ENCODE measurements at places on chromosomes 3 and 15.
A peak's percentile ranks its signal among the peaks of the same experiment; 100 is the strongest.

DNA sequence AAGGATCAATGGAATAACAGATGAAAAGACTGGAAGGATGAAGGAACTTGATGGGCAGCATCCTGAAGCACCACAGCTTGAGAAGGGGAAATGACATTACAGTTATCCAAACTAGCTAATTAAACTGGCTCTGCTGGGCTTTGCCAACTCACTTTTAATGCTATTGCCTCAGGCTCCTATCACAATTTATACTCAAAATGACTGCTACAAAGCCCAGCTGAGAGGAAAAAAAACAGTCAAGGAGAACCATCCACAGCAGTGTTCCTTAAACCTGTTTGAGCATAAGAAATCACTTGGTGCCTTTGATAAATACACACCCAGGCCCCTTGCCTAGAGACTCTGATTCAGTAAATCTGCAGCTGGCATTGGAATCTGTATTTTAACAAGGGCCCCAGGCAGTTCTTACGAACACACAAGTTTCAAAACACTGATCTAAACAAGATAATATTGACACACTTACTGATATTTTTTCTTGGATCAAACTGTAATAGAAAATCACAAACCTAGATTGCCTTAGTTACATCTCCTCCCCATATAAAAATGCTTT is 85.8 kb downstream of the MB21D2 start:
- DNase-seq: no peak

DNA sequence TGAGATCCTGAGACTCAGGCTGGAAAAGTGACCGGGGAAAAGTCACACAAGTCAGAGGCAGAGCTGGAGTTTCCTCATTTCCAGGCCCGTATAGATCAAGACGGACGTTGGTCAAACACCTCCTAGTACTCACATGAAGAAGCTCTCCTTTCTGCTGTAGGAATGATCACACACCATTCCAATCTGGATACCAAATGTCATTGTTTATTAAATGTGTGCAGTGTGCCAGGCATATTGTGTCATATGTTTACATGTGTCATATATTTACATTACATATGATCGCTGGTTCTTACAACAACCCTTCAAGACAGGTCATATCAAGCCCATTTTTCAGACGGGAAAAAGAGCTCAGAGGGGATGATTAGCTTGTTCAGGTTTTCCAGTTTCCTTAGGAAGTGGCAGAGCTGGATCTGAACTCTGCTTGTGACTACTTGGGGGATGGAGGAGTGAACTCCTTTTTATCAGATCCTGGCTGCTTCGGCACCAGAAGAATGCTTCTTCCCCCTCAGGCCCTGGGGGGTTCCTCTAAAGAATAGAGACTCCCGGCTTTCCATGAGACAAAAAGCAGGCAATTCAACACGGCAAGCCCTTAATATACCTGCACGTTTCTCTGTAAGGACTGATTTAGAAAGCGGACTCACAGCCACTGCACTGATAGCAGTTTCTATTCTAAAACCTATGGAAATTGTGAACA is 41.9 kb downstream of the FAM43A start:
- DNase-seq: peak; percentile 63

- DNase-seq: no peak
Measured at GRCh38 chr15:69031013-69032001, 16.8 kb downstream of the NOX5 start.

- no peak for DNase-seq
Measured at GRCh38 chr3:143612541-143612940, 235.7 kb downstream of the SLC9A9 start.

- no peak for DNase-seq
Measured at GRCh38 chr3:141070229-141070628, 19.1 kb downstream of the SPSB4 start.

DNA sequence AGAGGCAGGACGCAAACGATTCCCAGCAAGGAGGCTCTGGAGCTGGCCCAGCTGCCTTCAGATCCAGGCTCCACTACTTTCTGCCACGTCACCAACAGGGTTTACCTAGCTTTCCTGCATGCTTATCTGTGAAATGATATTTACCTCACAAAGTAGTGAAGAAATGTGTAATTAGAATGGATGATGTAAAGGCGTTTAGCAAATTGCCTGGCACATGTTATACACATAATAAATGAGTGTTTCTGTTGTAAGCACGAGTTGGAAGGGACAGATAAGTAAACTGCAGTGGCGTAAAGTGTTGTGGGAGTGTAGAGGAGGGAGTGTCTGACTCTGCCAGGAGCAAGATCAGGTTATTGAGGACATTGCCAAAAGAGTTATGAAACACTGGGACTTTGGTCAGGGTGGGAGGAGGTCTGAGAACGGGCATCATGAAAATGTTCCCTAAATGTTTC is 3.5 kb upstream of the CHAC1 start:
- DNase-seq: no peak

DNA sequence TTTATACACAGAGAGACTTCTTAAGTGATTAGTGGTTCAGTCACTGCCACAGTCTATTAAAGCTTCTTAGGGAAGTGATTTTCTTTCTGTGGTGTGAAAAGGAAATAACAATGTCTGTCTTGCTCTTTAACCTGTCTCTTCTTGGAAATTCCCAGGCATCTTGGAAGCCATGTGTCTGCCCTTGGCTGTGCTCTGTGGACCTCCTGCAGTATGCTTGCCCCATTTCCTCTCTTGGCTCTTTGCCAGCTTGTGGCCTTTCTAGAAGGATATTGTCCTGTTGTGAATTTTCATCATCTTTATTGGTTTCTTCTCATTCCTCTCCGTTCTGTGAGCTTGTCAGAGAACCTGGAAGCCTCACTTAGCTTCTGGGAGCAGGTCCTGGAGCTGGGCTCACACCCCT is 338.4 kb upstream of the C2CD4B start:
- DNase-seq: no peak

DNA sequence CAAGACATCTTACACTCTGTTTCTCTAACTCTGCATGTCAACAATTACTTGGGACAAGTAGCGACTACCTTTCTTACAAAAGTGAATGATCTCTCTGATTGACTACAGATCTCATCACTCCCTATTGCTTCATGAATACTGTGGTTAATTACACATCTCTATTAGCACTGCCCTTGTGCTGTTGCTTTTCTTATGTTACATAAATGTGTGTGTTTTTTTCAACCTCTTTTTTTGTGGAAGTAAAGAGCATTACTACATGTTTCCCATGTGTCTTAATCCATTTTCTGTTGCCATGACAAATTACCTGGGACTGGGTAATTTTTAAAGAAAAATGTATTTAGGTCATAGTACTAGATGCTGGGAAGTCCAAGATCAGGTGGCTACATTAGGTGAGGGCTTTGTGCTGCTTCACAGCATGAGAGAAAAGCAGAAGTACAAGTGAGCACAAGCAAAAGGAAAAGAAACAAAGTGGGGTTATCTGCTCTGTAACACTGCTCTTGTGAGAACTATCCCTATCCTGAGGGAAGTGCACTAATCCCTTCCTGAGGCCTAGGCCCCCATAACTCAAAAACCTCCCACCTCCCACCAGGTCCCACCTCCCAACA is 298.2 kb upstream of the SATB1 start:
- no peak for DNase-seq

GRCh38 chr15:67093504-67093862 is 28.1 kb downstream of the SMAD3 start:
- no peak for DNase-seq

DNA sequence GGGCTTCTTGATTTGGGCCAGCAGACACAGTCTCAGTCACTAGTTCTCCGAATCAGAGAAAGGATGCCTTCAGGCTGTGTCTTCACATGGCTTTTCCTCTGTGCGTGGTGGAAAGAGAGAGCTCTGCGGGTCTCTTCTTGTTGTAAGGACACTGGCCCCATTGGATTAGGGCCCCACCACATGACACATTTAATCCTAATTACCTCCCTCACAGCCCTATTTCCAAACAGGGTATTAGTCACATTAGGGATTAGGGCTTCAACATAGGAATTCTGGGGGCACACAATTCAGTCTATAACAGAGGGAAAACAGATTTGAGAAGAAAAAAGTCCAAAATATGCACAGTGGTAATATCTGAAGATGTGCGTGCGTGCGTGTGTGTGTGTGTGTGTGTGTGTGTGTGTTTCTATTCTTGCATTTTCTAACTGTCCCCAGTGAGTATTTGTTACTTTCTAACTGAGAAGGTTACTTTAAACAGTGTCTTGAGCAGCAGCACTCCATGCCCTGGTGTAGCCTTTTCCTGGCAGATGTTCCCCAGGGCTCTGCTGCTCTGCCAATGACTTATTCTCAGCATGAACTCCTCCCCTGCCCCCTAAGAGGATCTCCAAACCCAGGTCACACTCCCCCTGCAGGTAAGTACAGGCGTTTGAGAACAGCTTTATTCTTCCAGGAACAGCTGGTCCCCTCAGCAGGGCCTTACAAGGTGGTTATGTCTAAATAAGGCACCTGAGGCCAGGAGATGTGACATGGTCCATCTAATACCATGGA is 72.9 kb downstream of the RPL39L start:
- DNase-seq: no peak

GRCh38 chr15:89808160-89808870 is 6.3 kb downstream of the ANPEP start:
- DNase-seq: no peak

DNA sequence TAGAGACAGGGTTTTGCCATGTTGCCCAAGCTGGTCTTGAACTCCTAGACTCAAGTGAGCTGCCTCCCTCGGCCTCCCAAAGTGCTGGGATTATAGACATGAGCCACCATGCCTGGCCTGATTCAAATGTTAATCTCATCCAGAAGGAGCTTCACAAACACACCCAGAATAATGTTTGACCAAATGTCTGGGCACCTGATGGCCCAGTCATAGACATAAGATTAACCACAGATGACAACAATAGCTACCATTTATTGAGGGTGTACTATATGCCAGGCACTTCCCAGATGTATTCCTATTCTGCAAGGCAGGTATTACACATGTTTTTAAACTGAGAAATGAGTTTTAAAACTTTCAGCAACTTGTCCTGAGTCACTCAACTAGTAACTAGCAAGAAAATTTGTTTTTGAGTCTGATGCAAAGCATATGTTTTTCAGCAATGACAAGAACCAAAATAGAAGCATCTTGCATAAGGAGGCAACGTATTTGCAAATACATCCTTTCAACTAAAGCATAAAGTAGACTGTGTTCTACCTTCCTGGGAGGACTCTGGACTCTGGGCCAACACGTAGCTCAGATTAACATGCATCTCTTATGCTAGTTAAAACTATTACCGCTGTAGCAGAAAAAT is 8.1 kb upstream of the SPG21 start:
- DNase-seq: no peak

- no peak for DNase-seq
Measured at GRCh38 chr3:65314916-65315315, 627.1 kb upstream of the ADAMTS9 start.

DNA sequence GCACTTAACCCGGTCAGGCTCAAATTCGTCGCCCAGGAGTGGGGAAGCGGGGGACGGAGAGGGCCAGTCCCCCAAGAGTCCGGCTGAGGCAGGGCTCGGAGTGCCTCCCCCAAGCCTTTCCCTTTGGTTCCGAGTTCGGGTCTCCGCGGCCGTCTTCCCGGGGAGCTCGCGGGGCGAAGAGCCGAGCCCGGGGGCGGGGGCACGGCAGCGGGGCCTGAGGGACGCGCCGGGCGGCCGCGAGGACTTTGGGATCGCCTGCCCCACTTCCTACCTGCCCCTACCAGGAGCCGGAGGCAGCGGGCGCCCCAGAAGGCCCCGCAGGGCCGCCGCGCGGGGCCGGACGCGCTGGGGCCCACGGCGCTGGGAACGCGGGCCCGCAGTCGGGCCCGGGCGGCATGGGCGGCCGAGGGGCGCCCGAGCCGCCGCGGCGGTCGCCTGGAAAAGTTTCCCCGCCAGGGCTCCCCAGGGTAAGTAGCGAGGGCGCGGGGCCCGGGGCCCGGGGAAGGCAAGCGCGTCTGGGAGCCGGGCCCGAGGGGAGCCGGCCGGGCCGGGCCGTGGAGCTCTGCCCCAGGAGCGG is 2.8 kb downstream of the FURIN start:
- no peak for DNase-seq

GRCh38 chr3:71316066-71316777 is 267.3 kb downstream of the FOXP1 start:
- DNase-seq: no peak

DNA sequence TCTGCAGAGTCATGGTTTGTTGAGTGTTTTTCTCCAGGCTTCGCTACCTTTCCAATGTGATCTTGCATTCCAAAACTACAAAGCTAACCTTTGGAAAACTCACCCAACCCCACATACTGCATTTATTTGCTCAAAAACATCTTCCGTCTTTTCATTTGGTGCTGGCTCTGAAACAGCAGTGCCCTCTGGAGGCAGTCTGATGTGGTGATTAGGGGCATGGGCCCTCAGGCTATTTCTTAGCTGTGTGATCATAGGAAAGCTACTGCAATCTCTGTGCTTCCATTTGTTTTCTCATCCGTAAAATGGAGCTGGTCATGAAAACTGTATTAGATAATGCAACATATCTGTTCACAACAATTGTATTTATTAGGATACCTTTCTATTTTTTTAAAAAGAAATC is 47.0 kb downstream of the MTHFS start:
- no peak for DNase-seq

DNA sequence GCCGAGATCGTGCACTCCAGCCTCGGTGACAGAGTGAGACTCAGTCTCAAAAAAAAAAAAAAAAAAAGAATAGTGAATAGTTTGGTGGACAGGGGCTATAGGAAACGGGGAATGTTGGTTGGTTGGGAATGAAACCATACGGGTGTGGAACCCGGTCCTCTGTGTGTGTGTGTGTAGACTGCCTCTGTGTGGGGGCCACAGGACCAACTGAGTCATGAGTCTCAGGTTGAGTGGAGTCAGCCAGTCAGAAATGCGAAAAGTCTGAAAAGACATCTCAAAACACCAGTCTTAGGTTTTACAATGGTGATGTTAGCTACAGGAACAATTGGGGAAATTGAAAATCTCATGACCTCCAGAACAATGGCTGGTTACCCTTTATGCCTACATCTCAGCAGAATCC is 44.5 kb downstream of the ZDHHC19 start:
- DNase-seq: no peak

DNA sequence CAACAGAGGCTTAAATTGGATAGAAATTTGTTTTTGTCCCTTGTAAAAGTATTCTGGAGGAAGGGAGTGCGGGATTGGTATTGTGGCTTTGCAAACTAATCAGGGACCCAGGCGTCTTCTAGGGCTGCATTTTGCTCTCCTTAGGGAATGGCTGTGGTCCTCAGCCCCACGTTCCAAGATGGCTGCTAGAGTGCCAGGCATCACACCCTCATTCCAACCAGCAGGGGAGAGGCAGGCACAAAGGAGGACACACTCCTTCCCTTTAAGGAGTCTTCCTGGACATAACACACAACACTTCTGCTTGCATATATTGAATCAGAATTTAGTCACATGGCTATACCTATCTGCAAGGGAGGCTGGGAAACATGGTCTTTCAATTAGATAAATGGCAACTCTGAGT is 174.5 kb upstream of the LYSMD4 start:
- no peak for DNase-seq

DNA sequence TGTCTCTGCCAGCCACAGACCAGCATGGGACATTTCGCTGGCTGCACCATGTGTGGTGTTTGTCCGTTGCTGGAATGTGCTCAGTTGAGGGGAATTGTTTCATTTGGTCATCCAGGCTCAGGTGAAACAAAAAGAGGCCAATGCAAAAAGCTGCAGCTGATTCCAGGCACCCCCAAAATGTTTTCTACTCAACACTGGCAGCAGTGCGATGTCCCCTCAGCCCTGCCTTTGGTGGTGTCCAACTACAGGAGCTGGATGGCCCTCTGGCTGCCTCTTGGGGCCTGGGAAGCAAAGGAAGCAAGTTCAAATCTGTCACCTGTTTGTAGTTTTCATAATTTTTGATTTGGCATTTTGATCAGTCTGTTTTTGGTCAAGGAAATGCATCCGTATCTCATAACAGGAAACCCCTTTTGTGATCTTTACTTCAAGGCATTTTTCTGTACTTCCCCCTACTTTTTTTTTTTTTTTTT is 141.8 kb downstream of the EEFSEC start:
- DNase-seq: no peak

- no peak for DNase-seq
Measured at GRCh38 chr15:68057758-68058157, 3.6 kb downstream of the PIAS1 start.
